ENCODE measurements at places on chromosomes 4 and X.
A peak's percentile ranks its signal among the peaks of the same experiment; 100 is the strongest.

- no peak for DNase-seq
Measured at GRCh38 chrX:152656087-152656486, 18.4 kb downstream of the GABRQ start.

DNA sequence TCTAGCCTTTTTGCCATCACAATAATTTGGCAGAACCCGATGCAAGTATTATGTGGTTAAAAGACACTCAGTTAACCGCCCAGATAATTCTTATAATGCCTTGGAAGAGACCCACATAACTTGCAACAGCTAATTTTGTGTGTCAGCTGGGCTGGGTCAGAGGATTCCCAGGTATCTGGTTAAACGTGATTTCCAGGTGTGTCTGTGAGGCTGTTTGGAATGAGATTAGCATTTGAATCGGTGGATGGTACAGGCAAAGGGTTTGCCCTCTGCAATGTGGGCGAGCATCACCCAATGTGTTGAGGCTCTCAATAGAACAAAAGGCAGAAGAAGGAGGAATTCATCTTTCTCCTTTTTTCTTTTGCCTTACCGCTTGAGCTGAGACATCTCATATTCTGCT lies 314.2 kb upstream of the PUDP start:
- no peak for DNase-seq

DNA sequence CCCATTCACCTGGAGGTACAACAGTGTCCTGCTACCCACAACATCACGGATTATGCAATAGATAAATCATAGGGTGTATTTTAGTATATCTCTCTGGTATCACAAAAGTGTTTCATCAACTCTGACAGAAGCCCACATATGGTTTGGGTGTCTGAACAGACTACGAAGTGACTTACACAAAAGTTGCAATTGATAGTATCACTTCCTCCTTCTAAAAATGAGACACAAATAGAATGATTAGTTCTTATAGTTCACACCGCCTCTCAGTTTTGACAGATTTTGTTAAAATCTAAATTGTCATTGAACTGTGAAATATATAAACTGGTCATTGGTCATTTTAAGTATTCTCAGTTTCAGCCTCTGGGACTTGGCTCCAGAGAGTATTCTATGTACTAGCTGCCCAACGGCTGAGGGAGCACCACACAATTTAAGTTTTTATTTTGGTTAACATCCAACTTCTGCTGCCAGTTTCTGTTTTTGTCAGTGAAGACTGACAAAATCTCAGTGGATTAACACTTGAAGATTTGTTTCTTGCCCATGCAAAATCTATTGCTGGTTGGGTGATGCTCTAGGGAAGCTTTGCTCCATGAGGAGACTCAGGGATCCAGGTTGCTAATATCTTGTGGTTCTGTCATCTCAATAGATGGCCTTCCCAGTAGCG lies 113.8 kb upstream of the PUDP start:
- DNase-seq: no peak

DNA sequence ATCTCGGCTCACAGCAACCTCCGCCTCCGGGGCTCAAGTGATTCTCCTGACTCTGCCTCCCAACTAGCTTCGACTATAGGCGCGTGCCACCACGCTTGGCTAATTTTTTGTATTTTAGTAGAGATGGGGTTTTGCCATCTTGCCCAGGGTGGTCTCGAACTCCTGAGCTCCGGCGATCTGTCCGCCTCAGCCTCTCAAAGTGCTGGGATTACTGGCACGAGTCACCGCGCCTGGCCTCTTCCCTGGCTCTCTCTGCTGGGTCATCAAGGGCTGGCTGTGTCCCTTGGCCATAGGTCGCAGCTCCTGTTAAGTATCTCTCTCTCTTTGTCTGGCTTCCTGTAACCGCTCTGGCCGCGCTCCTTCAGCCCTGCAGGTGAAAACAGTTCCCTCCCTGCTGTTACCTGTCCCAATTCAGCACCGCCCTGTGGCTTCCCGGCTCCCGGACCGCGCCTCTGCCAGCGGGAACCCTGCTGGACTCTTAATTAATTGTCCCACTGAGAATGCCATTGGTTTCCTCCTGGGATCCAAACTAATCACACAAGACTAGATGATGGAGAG lies 1.3 kb upstream of the RGS12 start:
- DNase-seq: no peak

GRCh38 chr4:74545448-74545847 lies 100.5 kb downstream of the AREG start:
- no peak for DNase-seq

DNA sequence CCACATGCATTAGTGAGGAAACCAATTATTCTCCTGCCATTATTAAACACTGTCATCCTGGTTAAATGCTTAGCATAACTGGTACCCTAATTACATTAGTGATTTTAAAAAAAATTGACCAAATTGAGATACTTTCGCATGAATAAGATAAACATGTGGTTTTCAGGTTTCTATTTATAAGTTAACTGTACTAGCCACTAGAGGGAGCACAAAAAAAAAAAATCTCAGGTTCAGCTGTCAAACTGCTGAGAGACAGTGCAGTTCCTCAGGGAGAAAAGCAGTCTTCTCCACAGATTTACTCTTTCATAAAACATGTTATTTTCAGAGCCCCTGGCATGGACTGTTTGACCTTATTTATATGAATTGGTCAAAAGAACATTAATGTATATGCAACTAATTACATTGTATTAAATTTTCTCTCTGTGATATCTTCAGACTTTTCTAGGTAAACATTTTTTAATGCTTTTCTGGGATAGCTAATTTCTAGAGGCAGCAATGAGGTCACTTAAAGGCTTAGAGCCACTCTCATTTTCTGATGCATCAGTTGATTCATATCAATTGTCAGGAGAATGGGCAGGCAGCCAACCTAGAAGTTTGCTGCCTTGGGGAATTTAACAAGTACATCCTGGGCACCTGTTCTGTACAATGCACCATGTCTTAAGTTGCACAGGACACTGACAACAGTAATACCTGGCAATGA lies 167.5 kb downstream of the CDS1 start:
- peak; percentile 66 for DNase-seq

- DNase-seq: no peak
Measured at GRCh38 chrX:12425496-12425895, 287.2 kb downstream of the FRMPD4 start.

DNA sequence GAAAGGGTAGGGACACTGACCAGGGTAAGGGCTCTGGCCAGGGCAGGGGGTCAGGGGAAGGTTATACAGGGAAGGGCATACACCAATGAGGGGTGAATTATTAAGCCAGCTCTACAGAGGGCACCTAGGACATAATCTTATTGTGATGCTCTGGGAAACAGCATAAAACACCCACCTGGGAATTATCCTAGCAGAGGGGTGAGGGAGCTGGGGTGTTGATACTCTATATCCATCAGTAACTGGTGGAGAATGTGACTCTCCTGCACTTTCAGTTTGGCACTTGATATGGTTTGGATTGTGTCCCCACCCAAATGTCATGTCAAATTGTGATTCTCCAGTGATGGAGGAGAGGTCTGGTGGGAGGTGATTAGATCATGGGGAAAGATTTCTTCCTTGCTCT lies 291.2 kb downstream of the ASMT start:
- DNase-seq: no peak

DNA sequence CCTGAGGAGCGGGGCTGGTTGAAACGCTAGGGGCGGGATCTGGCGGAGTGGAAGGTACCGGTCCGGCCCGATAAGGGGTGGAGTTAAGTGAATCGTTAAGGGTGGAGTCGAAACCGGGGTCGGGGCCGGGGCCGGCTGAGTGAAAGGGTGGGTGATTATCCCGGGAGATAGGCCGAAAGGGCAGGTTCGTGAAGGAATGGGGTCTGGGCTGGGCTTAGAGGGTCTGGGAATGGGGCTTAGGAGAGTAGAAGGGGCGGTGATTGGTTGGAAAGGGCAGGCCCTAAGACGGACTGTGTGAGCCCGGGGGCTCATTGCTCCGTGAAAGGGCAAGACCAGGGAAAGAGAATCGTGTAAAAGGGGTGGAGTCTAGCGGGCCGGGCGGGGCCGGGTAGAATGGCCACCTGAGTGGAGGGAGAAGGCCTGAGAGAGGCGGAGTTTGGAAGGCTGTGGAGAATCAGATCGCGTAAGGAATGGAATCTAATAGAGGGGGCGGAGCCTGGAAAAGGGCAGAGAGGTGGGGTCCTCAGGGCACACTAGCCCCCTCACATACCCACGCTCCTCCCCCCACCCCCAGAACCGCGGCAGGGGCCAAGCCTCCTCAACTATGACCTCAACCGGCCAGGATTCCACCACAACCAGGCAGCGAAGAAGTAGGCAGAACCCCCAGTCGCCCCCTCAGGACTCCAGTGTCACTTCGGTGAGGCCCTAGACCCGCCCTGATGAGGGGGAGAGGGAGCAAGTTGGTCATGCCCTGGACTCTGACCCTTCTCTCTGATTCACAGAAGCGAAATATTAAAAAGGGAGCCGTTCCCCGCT lies 430 bp downstream of the HDAC6 start:
- DNase-seq: peak; percentile 90

DNA sequence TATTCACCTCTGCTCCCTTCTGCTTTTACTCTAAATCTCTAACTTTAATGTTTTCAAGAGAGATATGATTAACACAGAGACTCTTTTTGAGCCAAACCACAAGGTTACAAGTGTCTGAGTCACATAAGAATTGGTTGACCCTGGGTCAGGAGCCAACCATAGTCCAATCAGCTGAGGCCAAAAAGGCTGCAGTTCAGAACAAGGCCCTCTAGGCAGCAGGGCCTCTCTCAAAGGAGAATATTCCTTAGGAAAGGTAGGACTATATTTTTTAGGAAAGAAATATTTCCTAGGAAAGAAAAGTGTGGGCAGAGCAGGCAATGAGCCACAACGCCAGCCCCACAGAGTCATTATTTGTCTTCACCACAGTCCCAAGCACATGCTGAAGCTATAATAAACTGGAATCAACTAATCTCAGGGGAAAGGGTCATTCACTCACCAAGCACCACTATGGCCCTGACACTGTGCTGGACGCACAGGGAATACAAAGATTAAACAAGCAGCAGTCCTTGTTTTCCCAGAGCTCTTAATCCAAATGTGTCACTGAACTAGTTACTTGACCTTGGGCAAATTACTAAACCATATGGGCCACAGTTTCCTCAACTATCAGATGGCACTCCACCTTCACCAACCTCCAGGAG lies 2.2 kb downstream of the ATP8A1 start:
- peak; percentile 26 for DNase-seq
